ENCODE measurements at places on chromosomes 11 and 22.

DNA sequence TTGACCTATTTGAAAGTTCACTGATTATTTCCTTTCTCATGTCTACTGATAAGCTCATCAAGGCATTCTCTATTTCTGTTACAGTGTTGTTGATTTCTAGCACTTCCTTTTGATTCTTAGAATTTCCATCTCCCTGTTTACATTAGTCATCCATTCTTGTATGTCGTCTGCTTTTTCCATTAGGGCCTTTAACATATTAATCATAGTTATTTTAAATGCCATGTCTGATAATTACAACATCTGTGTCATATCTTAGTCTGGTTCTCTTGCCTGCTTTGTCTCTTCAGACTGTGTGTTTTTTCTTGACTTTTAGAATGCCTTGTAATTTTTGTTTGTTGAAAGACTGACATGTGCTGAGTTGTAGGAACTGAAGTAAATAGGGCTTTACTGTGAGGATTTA lies 602.1 kb downstream of the SOX6 start:
- no peak for DNase-seq

DNA sequence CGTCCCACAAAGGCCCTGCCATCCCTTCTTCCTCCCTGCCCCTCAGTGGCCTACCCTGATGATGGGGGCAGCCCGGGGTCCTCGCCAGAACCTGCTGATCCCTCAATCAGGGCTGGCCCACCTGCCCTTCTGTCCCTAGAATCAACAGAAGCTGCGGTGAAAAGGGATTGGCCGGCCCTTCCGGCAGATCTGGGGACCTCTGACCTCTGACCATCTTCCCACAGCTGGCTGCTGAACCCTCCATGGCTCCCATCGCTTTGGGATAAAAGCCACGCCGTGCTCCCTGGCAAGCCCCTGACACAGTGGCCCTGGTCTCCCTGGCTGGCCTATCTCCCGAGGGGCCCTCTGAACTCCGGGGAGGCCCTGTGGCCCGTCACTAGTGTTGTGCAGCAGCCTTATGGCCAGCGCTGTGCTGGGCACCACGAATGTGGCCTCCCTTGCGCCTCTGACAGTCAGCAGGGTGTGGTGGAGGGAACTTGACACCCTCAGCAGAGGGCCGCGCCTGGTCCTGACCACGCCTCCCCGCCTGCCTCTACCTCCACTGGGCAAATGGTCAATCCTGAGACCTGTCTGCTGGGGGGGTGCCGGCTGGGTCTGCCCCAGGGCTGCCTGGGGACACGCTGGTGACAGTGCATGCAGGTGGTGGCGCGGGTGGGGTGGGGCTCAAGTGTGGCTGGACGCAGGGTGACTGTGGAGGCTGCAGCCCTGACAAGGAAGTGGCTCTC lies 58.0 kb upstream of the TTLL12 start:
- DNase-seq: no peak

- no peak for DNase-seq
These were observed 45.6 kb downstream of the C11orf58 start for GRCh38 chr11:16784097-16784496.

GRCh38 chr11:30861064-30861463 lies 274.9 kb upstream of the MPPED2 start:
- peak; percentile 26 for DNase-seq

GRCh38 chr11:108369064-108369463 lies 98.3 kb downstream of the C11orf65 start:
- no peak for DNase-seq

DNA sequence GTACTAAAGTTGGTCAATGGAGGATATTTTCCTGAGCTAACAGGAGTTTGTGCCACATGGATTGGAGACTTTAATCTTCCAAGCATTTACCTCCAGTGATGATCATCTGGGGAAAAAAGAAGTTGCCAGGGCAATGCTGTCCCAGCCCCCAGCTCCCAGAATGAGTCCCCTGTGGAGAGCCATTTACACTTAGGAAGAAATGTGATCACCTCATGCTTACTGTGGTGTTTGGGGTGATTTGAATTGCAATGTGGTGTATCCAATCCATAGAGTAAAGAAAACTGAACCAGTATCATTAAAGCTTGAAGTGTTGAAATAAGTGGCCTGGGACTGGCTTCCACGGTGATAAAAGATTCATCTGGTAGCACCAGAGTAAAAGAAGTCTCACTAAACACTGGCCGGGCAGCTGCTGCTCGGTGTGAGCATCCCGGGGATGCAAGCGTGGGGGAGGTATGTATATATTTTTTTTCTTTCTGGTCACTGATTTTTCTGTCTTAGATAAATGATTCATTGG lies 117.2 kb upstream of the NTM start:
- peak; percentile 88 for DNase-seq

GRCh38 chr11:72072348-72072747 lies 8.0 kb downstream of the NUMA1 start:
- peak; percentile 12 for DNase-seq

- no peak for DNase-seq
These were observed 321.1 kb downstream of the TENM4 start for GRCh38 chr11:79119491-79120284.

- DNase-seq: no peak
These were observed 17.1 kb downstream of the SC5D start for GRCh38 chr11:121309688-121310087.

DNA sequence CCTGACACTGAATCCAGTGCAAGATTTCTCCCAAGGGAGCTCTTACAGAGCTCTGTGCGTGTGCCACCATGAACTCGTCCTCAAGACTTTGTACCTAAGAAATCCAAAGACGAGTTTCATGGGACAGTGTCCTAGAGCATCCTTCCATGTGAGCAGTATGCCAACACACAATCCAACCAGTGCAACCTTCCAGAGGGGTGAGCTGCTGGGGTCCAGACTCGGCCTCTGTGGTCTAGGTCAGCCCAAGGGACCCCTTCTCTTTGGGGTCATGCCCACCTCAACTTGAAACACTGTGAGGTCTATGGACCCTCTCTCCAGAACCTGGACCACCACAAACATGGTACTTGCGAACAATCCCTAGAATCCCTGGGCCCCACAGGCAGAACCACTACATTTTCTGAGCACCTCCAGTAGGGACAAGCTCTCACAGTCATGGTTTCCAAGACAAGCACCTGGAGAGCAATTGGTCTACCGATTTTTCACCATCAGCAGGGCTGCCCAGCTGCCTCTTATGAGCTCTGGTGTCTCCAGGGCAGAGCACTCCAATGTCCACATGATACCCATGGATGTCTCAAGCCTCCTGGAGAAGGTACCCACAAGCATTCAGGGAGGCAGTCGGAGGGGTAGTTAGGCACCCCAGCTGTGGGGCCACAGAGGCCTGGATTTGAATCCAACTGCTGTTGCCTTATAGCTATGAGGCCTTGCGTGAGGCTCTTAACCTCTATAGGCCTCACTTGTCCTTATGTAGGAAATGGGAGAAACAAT lies 7.7 kb downstream of the CHST1 start:
- DNase-seq: no peak

GRCh38 chr11:9069256-9069655 lies 22.1 kb downstream of the SCUBE2 start:
- no peak for DNase-seq

DNA sequence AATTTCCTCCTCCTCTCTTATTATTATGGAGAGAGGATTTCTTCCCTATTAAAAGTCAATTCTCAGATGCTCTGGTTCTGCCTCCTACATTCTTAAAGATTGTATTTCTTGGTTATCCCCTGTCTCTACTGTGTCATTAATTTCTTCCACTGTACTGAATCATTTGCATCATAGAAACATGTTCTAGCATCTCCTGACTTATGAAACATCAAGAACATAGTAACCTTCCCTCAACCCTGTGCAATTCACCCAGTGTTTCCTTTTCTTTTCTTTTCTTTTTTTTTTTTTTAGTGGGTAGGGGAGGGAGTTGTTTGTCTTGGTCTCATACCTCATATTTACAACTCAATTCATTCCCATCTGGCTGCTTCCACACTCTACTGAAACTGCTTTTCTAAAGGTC lies 288.0 kb upstream of the PLET1 start:
- no peak for DNase-seq

DNA sequence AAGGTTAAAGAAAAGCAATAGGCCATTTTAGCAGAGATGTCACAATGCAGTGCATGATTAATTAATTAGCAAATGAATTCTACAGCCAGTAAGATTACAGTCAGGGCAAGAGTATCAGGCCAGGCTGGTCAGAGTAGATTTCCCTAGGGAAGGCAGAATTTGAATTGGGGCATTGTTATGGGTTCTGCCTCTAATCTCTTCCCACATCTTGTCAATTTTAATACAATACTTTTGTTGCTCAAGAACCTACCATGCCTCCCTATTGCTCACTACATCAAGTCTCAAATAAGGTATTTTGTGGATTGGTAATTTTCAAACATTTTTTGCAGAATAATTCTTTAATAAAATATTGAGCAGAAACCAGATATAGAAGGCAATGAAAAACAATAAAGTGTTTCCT lies 103.7 kb downstream of the CCDC81 start:
- DNase-seq: no peak

GRCh38 chr11:122743097-122743741 lies 87.7 kb downstream of the UBASH3B start:
- no peak for DNase-seq

DNA sequence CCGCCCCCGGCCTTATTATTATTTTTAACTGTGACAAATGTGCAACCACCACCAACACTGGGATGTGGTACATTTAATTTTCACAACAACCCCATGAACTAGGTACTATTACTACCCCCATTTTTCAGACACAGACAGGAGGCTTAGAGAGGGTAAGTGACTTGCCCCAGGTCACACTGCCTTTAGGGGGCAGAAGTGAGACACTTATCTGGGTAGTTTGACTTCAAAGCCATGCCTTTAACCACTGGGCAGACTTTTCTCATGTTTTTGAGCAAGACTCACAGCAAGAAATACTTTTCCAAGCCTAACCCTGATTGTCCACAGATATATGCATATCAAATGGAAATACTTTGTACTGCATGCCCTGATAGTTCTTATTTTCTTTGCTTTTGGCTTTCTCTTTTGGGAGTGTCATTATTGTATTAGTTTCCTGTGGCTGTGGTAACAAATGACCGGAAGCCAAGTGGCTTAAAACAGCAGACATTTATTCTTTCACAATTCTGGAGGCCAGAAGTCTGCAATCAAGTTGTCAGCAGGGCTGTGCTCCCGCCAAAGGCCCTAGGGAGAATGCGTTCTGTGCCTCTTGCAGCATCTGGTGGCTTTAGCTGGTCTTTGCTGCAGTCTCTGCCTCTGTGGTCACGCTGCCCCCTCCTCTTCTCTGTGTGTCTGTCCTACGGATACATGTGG lies 110.8 kb downstream of the GRIK4 start:
- DNase-seq: peak; percentile 59

DNA sequence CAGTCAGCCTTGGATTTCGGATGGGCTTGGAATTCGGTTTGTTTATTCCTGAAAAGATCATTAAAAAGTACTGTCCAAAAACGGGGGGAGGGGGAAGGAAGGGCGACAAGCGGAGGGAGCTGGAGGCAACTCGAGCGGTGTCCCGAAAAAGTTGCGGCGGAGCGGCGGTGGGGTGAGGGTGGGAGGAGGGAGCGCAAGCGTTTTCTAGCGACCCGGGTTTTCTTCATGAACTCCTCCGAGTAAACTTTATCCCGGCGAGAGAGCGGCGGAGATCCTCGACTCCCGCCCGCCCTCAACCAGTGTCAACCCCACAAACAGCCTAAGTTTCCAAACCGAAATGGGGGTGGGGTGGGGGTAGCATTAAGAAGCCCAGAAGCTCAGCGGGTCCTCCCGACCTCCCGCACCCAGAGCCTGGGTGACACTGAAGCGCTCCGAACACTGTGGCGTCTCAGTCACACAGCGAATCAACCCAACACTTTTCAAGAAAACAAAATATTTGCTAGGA lies 133.0 kb upstream of the C11orf58 start:
- peak; percentile 74 for DNase-seq

- DNase-seq: no peak
These were observed 227.6 kb downstream of the SBF2 start for GRCh38 chr11:10066441-10066840.

DNA sequence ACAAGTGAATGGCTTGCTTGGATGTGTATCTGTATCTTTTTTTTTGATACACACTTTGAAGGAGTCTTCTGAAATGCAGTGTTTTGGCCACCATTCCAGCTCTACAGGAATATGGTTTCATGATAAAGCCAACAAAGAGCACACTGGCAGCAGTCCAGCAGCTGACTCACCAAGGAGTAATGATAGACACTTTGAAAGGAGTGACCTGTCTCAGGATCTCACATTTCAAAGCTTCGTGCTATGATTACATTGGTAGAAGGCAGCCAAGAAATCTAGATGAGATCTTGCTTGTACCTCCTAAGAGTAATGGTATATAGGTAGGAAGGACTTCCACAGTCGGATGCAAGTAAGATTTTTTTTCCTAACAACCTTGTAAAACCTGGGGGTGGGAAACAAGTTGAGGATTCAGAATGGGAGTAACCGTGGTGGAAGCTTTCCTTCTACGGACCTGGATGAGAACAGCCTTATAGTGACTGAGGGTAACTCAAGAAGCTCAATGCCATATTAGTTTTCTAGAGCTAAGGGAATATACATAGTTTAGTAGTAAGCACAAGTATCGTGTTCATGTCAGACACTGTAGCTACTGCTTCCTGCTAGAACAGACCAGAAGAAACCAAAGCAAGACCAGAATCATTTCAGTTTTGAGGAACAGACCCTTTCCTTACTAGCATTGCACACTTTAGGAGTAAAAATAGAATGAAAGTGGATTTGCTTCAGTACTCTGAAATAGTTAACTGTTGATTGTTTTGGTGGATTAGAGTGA lies 25.0 kb downstream of the MTMR3 start:
- peak; percentile 14 for DNase-seq

DNA sequence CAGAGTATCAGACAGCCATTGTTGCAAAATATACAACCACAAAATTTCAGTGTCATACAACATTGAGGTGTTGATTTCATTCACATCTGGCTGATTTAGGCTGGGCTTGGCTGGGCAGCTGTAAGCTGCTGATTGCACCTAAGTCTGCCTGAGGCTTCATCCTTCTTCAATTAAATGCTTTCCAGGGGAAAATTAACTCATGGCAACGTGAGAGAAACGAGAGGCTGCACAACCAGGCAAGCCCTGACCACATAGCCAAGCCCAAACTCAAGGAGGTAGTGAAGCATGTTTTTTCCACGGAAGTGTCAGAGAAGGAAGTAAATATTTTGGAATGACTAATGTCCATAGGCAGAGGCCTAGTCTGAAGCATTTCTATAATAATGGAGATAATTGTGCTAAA lies 273.8 kb upstream of the ZC3H12C start:
- DNase-seq: no peak

DNA sequence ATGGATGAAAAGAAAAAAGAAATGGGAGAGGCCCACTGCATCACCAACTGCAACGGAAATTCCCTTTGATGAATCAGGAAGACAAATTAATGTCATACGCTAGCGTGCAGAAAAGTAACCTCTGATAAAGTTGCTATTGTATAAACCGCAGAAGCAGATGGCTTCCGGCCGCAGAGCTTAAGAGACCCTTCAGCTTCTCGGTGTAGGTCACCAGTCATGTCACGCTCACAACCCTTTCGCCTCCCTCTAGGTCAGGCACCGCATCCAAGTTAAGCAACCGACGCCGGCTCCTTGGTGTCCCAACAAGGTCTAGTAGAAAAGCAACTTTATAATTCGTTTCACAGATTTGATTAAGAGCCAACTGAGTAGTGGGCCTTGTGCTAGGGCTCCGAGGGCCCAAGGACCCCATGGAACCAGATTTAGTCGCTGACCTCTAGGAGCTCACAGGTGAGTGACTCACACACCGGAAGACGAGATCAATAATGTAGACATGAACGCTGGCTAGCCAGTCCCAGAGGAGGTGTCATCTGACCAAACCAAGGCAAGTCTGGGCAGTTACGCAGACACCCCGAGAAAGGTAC lies 1.2 kb upstream of the ZFP91 start:
- no peak for DNase-seq

- no peak for DNase-seq
These were observed 25.1 kb downstream of the CSRP3 start for GRCh38 chr11:19176629-19177186.

- no peak for DNase-seq
These were observed 134.4 kb downstream of the NXPE2 start for GRCh38 chr11:114812733-114813132.
